Ovary (tissue), 10 donors: ENCODE measurements at places on chromosomes 13 and 19. TPM values are rescaled to one million over a fixed set of nuclear protein-coding genes. Genes with fewer than 3 reads are reported as not detected.

DDX49 gene
- total RNA-seq: 25.2 TPM

- H3K27ac ChIP-seq: peak overlapping the region; percentile 55
- no peaks in the 10 kb centered on the region for H3K36me3 ChIP-seq
- H3K27me3 ChIP-seq: no peaks in the 10 kb centered on the region
Observed at GRCh38 chr13:33125821-33126570, 109.8 kb downstream of the KL start.

DNA sequence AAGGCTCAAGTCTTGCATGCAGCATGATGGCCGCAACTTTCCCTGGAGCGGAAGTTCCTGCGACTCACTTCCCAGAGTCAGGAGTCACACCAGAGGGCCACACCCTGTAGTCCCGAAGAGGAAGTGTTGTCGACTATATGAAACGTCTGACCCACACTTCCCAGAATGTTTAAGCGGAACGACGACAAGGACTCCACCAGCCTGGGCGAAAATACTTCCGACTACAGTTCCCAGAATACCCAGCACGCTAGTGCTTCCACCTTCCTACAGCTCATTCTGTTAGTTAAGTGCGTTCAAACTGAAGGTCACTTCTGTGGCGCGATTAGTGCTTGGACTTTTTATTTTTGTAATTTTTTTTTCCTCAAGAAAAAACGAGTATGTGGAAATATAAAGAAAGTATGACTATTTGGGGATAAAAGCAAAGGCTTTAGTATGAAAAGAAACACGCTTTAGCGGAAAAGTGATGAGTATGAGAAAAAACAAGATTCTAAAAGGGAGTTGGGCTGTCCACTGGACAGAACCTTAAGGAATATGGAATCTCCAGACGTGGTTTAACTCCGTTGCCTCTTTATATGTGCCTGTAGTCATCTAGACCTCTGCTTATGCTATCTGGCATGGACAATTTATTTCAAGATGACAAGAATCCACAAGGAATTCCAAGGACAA lies 15.5 kb upstream of the ZNF112 start:
- no peaks in the 10 kb centered on the region for H3K36me3 ChIP-seq
- DNase-seq: no peak
- no peaks in the 10 kb centered on the region for H3K4me1 ChIP-seq
- no peaks in the 10 kb centered on the region for H3K27me3 ChIP-seq

STOML3 gene
- total RNA-seq: 0.77 TPM

DNA sequence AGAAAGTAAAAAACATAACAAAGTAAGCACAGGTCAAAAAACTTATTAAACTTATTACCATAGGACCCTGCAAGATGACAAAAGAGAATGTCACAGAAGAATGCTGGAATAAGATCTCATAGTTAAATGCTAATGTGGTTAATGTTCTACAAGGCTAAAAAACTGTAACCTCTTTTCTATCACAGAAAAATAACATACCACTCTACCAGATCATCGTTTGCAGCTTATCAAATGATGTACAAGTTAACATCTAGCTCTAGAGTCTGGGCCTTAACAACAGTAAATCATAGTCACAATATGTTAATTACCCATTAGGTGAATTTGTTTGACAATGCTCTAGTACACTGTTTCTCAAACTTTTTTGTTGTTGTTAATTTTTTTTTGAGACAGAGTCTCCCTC lies 53.0 kb downstream of the NUFIP1 start:
- no peaks in the 10 kb centered on the region for H3K36me3 ChIP-seq
- H3K4me1 ChIP-seq: peaks cover 4% of the 10 kb centered on the region
- H3K27me3 ChIP-seq: no peaks in the 10 kb centered on the region
- no peak overlapping the region for H3K27ac ChIP-seq

LILRA6 gene
- total RNA-seq: 1.8 TPM

RNF225 gene
- not detected for total RNA-seq

GRCh38 chr19:703651-704446 lies 4.9 kb upstream of the PALM start:
- no peaks in the 10 kb centered on the region for H3K27me3 ChIP-seq
- peak; percentile 88 for DNase-seq
- no peaks in the 10 kb centered on the region for H3K4me1 ChIP-seq
- H3K27ac ChIP-seq: no peak overlapping the region
- H3K4me3 ChIP-seq: peak overlapping the region; percentile 7

SERPINE3 gene
- not detected for total RNA-seq

DNA sequence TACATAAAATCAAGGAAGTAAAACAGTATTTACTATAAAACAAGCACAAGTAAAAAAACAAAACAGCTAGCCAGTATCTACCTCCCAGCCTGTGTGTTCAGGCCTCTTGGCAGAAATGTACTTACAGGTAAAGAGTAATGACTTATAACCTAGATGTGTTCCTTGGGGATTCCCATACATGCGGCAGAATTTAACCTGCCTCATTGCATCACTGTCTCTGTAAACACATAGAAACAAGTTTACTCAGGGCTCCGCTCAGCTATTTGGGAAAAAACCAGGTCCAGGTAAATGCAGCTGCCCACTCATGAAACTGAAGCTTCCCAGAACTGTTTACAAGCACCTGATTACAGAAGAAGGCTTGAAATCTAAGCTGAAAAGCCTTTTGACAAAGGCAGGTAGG lies 50.7 kb upstream of the SERP2 start:
- no peak overlapping the region for H3K4me3 ChIP-seq
- no peaks in the 10 kb centered on the region for H3K27me3 ChIP-seq
- no peak overlapping the region for H3K27ac ChIP-seq
- H3K36me3 ChIP-seq: no peaks in the 10 kb centered on the region

DNA sequence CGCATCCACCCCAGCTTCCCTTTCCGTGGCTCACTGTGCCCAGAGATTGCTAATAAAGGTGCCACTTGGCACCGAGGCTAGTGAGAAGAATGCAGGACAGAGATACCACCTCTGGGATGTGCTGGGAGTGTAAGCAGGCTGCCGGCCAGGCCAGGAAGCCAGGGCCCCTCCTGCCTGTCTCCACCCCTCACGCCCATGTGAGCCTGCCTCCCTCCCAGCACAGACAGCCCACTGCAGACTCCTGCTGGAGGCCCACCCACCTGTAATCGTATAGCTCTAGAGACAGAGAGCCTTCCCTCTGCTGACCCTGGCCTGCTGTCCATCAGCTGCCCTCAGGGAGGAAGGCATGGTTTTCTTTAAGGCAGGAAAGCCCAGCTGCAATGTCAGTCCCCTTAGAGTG lies 13.9 kb downstream of the VSTM2B start:
- peak; percentile 9 for DNase-seq
- no peak overlapping the region for H3K27ac ChIP-seq
- H3K4me1 ChIP-seq: no peaks in the 10 kb centered on the region
- H3K36me3 ChIP-seq: no peaks in the 10 kb centered on the region
- H3K4me3 ChIP-seq: no peak overlapping the region

GRCh38 chr19:11233073-11233472 lies 6.3 kb upstream of the ANGPTL8 start:
- no peak for DNase-seq
- H3K27me3 ChIP-seq: no peaks in the 10 kb centered on the region
- H3K4me3 ChIP-seq: no peak overlapping the region
- H3K27ac ChIP-seq: no peak overlapping the region
- H3K4me1 ChIP-seq: no peaks in the 10 kb centered on the region

- no peak overlapping the region for H3K4me3 ChIP-seq
- no peaks in the 10 kb centered on the region for H3K27me3 ChIP-seq
- H3K4me1 ChIP-seq: no peaks in the 10 kb centered on the region
- DNase-seq: no peak
Observed at GRCh38 chr19:20388706-20389225, 176.8 kb downstream of the ZNF737 start.

KLK3 gene
- total RNA-seq: not detected

DNA sequence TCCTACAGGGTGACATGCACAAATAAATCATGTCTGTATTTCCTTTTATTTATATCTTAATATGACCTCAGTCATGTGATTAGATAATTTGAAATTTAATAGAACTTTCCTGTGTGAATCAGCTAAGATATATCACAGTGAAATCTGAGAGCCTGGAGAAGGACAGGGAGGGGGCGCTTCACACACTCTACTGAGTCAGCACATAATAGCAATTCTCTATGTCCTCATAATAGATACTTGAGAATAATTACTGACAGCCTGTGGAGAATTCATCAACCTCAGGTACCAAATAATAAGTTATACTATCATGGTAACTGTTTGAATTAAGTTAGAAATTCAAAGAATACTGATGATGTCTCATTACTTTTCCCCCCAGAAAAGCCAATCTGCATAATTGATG lies 98.0 kb upstream of the SLC10A2 start:
- H3K4me1 ChIP-seq: no peaks in the 10 kb centered on the region
- no peak overlapping the region for H3K27ac ChIP-seq
- H3K36me3 ChIP-seq: no peaks in the 10 kb centered on the region
- no peaks in the 10 kb centered on the region for H3K27me3 ChIP-seq

- H3K27me3 ChIP-seq: no peaks in the 10 kb centered on the region
- no peak for DNase-seq
- H3K27ac ChIP-seq: no peak overlapping the region
- no peaks in the 10 kb centered on the region for H3K36me3 ChIP-seq
Observed at GRCh38 chr13:35903075-35903474, 228.1 kb downstream of the DCLK1 start.

DNA sequence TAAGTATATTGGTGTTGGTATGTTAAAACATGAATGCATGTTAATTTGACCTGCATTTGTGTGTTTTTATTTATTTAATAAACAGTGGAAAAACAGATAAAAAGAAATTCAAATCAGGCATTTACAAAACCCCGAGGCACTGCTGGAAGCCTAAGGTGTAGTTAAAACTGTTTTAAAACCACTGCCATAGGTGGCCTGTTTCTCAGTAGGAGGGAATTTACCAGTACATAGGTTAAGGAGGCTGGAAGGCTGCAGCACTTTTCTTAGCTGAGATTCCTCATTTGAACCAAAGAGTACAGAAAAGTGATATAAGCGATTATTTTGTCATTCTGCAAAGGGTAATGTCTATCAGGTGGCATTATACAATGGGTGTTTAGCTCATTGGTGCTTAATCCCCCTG lies 99.6 kb downstream of the PAN3 start:
- H3K36me3 ChIP-seq: no peaks in the 10 kb centered on the region
- H3K27me3 ChIP-seq: no peaks in the 10 kb centered on the region
- no peak for DNase-seq
- no peak overlapping the region for H3K4me3 ChIP-seq
- H3K27ac ChIP-seq: no peak overlapping the region

GRCh38 chr19:50167314-50167721 lies 4.2 kb upstream of the IZUMO2 start:
- no peaks in the 10 kb centered on the region for H3K27me3 ChIP-seq
- no peak overlapping the region for H3K4me3 ChIP-seq
- H3K36me3 ChIP-seq: no peaks in the 10 kb centered on the region
- no peaks in the 10 kb centered on the region for H3K4me1 ChIP-seq
- DNase-seq: no peak
